Activated naive CD4-positive, alpha-beta T cell (primary cell): ENCODE measurements at places on chromosomes 11 and 22.

- no peak for DNase-seq
Measured at GRCh38 chr22:32776802-32777201, 24.7 kb upstream of the TIMP3 start.

DNA sequence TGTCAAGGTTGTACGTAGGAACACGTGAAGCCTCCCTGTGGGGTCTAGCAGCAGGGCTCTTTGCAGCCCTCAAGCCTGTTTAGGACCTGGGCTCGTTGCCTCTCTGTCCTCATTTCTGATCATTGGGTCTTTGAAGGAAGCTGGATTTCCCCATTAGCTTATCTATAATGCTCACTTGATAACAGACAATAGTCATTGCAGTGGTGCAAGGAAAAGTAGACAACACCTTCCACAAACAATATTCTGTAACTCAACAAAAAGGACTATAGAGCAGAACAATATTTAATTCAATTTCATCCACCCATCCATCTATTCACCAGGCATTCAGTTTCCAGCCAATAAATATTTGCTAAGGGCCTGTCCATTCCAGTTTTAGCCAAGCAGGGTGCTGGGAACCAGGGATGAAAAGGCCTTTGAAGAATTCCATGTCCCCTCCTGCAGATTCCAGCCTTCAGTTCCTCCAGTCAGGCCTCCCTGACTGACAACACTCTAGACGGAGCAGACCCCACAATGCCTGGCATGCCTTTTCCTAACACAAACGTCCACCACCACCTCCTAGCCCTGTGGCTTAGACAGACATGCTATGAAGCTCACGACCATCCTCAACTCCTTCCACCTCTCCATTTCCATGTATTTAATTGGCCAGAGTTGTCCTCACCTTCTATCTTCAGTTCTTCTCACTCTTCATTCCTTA, 12.7 kb upstream of the POLD3 start:
- no peak for DNase-seq

GRCh38 chr22:41366323-41367029, 15.3 kb upstream of the TEF start:
- no peak for DNase-seq

DNA sequence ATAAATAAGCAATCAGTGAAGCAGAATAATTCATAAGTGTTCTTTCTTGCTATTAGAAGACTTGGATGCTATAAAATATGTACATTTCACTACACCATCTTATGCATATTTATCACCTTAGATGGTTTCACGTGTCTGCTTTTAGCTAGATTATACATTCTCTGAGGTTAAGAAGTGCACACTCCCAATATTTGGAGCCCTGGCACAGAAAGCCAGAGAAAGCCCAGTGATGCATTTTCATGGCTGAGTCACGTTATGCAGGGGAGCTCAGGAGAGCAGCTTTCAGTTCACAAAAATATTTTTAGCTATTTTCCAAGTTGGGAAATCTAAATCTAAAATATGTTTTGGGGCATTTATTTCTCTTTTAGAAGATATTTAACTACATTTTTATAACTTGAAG, 5.1 kb upstream of the TP53AIP1 start:
- DNase-seq, result no peak

GRCh38 chr11:105148241-105148640, 8.7 kb upstream of the CARD18 start:
- no peak for DNase-seq

DNA sequence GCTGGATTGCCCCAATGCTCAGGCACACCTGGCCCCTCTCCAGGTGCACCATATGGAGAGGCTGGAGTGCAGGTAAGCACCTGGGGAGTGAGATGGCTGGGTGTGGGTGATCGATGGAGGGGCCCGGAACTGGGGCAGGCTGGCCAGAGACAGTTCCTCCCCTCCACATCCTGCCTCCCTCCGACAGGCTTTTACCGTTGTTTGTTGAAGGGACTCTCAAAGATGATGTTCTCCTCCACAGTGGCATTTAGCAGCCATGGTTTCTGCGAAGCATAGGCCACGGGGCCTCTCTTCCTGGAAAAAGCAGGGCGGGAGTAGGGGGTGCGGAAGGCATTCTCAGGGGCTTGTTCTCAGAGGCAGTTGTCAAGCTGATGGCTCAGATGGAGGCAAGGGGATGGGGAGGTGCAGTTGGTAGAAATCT, 25.9 kb upstream of the KCNJ11 start:
- DNase-seq, result no peak

GRCh38 chr22:39718921-39719475, 148.4 kb downstream of the CACNA1I start:
- DNase-seq, result no peak

- no peak for DNase-seq
Measured at GRCh38 chr11:28860893-28861292, 752.7 kb downstream of the METTL15 start.

DNA sequence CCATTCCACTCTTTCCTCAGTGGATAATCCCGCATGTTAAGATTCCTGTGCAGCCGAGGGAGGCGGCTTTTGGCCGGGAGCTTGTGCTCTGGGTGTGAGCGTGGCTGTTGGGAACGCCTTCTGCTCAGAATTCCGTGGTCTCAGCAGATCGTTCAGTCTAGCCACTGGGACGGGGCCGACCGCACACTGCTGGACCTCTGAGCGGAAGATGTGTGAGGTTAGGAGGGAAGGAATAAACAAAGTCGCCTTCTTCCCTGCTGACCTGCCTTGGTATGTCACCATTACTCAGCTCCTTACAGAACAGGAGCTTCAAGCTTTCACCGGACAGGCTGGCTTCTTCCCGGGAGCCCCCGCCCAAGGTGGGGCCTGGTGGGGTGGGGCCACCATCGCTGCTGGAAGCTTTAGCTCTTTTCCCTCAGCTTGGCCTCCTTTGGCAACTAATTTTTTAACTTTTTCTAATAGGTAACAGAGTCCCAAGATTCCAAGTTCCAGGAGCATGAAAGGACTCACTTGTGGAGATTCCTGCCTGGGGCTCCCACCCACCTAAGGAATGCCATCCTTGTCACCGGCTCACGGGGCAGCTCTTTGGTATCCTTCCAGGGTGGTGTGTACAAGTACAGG, 22.5 kb upstream of the SEPTIN5 start:
- no peak for DNase-seq

- no peak for DNase-seq
Measured at GRCh38 chr22:42432818-42433217, 615 bp upstream of the NFAM1 start.
